LHCN-M2 (cell line): ENCODE measurements at places on chromosomes 13 and 19. TPM values are rescaled to one million over a fixed set of nuclear protein-coding genes. Genes with fewer than 3 reads are reported as not detected.

DNA sequence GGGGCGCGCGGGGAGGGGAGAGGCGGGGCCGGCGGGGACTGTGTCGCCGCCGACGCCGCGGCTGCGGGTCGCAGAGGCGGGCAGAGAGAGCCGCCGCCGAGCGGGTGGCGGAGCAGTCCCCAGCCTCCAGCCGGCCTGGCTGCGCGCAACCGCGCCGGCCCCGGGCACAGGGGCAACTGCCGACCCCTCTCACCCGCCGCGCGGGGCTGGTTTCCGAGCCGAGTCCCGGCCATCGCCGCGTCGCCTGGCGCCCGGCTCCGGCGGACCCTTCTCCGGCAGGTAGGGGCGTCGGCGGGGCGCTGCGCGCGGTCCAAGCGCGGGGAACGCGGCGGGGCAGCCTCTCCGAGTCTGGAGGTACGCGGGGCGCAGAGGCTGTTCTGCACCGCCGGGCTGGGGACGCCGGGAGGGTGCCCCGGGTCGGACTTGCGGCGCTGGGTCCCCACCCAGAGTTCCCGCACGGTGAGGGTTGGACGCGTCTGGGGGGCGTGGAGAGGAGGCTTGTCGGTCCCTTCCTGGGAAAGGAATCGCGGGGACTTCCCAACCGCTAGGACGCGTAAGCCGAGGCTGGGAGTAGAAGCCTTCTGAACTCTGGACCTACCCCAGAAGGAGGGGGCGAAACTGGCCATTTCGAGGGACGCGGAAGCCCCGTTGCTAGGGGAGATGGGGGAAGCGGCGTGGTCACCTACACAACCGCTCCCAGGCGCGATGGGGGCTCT is 133.6 kb upstream of the MYO16 start:
- no peak for DNase-seq

VAV1 gene
- total RNA-seq = not detected in 2 replicates

GRCh38 chr13:75055296-75055695 is 426.7 kb downstream of the TBC1D4 start:
- no peak for DNase-seq

SIGLEC8 gene
- not detected in 2 replicates for total RNA-seq

GPR4 gene
- not detected in 2 replicates for total RNA-seq

DNA sequence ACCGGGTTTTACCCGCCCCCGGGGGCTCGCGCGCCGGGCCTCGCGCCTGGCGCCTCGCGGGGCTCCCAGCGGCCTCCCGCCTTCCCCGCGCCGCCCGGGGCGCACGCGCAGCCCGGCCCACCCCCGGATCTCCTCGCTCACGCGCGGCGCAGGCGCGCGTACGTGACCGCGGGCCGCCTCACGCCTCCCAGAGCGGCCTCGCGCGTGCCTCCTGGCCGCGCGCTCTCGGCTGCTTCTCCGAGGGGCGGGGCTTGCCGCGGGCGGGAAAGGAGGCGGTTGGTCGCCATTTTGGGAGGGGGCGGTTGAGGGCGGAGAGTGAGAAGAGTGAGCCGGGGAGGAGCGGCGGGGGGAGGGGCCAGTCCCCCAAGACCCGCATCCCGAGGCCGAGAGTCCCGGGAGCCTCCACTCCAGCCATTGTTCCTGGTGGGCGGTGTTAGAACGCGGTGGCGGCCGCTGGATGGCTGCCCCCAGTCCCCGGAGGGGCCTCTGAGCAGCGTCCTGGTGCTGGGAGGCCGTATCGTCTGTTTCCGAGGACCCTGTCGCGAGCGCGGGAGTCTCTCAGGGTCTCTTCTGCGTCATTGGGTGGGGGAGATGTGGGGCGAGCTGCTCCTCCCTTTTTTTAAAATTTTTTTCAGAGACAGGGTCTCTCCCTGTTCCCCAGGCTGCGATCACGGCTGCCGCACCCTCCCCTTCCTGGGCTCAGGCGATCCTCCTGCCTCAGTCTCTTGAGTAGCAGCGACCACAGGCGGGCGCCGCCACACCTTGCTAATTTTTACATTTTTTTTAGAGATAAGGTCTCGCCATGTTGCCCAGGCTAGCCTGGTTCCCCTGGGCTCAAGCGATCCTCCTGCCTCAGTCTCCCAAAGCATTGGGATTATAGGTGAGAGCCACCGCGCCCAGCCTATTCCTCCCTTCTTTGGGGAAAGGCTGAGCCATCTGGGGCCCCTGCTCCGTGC is at the start of gene ZNF541:
TSS of gene ZNF541 (minus strand) at position 78 of the 956 bp plus-strand sequence. CDS start 17,292 bp downstream, outside the sequence.
- no peak for DNase-seq

GRCh38 chr13:25371158-25371874 is 458 bp upstream of the ATP8A2 start:
- DNase-seq = no peak

DNA sequence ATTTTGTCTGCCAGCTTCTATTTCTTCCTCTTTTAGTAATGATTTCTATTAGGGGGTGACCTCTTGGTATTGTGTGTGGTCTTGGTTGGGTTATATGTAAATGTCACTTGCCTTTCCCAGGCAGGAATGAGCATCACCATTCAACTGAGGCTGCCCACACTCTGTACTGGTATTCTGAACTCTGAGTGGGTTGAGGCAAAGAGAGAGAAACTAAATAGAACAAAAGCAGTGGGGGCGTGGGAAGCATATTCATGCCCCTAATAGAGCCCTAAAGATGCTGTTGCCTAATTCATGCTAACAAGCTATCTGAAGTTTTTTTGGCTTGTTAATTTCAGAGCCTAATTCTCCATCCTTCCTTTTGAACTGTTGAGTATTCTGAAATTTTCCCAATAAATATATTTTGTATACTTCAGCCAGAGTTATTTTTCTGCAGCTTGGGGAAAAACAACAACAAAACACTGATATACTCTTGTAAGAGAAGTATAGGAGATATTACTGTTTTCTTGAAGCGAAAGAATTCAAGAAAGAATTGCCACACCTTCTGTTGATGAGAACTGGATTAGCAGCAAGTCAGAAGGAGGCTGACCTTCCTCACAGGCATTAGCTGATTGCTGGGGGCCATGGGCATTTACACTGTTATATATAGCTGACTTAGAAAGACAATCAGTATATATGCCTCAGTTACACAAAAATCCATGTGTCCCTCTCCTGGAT is 315.8 kb upstream of the KLF12 start:
- DNase-seq = no peak

CRB3 gene
- not detected in 2 replicates for total RNA-seq

DNA sequence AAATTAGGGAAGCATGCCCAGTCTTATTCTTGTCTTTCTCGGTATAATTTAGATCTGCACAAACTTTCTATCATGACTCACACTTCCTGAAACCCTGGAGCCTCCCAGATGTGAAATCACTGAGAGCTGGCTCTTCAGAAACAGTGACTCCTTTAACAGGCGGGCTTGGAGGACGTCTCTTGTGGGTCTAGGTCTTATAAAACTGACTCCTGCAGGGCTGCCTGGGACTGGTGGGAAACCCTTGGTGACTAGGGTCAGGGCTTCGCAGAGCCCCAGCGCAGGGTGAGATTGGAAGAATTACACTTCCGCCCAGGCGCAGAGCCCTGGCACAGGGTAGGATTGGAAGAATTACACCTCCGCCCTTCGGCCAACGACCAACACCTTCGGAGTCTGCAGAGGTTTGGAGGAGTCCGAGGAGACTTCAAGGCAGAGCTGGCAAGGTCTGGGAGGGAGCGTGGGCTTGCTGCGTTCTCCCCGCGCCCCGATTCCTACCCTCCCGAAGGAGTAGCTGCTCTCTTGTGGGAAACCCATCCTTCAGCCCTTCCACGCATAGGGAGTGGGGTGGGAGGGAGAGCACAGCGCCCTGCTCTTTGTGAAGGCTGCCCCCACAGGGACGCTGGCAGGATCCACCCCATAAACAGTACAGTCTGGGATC is 43.4 kb upstream of the MAP3K10 start:
- peak; percentile 59 for DNase-seq

OR7E24 gene
- total RNA-seq = not detected in 2 replicates

GRCh38 chr13:32629313-32629712 is 43.1 kb downstream of the PDS5B start:
- DNase-seq = no peak

FUT2 gene
- total RNA-seq = not detected in 2 replicates

CACTIN gene
- 32.3 and 35.8 TPM in 2 replicates for total RNA-seq

ZFP36 gene
- 9.3 and 15.0 TPM in 2 replicates for total RNA-seq

BRME1 gene
- total RNA-seq = 1.1 and 1.7 TPM in 2 replicates

- peak; percentile 55 for DNase-seq
These were observed 494.8 kb downstream of the TBC1D4 start for GRCh38 chr13:74987124-74987690.

- DNase-seq = no peak
These were observed 586 bp downstream of the MRI1 start for GRCh38 chr19:13764821-13765394.

SPTBN4 gene
- total RNA-seq = 0.34 and 0.38 TPM in 2 replicates

CCDC61 gene
- 9.4 and 13.2 TPM in 2 replicates for total RNA-seq

GRCh38 chr13:39565036-39565949 is 37.7 kb downstream of the LHFPL6 start:
- DNase-seq = peak; percentile 92

DNA sequence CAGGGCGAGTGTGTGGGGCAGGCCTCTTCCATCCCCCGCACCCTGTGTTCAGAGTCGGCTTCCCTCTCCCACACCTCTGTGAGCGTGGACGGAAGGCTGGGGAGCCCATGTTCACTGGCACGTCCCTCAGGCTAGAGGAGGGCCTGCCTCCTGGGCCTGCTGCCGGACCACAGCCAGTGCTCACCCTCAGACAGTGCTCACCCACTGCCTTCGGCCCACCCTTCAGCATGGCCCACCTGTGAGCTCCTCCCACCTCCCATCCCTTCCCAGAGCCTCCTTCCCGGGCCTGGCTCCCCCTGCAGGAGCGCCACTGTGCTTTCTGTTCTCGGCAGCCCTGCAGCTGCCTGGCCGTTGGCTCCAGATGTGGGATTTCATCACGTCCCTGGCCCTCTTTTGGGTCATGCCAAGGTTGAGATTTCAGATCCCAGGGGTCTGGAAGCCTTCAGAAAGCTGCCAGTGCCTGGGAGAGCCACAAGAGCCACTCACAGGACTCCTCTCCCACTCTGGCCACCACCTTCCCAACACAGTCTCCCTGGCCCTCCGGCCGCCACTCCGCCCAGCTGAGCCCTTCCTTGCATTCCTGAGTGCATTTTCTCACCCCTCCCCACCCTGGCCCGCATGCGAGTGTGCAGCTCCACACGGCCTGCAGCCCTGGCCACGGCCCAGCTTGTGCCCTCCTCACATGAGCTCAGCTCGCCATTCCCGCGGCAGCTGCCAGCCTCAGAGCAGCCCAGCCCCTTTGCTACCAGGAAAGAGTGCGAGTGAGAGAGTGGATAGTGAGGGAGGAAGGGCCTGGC is 25.3 kb downstream of the CAPN12 start:
- DNase-seq = peak; percentile 94

DNA sequence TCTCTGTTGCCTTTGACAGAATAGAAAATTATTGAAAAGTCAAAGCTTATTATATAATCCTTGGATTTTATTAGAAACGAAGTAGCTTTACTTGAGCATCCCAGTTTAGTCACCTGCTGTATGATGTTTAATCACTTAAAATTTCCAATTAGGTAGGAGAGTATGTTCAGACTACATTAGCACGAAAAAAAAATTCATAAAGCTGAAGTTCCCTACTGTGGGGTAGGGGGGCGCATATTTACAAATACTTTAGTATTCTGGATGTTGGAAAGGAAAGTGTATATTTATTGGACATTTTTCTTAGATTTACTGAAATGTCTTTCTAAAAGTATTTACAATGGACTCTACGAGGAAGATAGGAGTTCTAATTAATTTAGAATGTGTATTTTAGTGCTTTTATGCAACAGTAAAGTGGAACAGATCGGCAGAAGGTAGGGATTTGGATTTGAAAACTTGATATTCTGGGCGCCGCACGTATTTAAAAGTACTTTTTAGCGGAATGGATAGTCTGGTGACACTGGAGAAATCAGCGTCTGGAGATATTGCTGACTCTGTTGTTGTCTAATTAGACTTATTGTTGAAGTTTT is 1.9 kb downstream of the CDK8 start:
- peak; percentile 29 for DNase-seq

GRCh38 chr19:10712045-10712444 is 5.8 kb upstream of the DNM2 start:
- no peak for DNase-seq

OLFM4 gene
- not detected in 2 replicates for total RNA-seq

- no peak for DNase-seq
These were observed 12.5 kb downstream of the AP1M1 start for GRCh38 chr19:16210168-16210567.

- peak; percentile 97 for DNase-seq
These were observed 293.6 kb downstream of the DNAJC15 start for GRCh38 chr13:43316946-43317353.

TEX26 gene
- total RNA-seq = not detected in 2 replicates

GRCh38 chr13:42109957-42110356 is 61.5 kb downstream of the DGKH start:
- no peak for DNase-seq

DNA sequence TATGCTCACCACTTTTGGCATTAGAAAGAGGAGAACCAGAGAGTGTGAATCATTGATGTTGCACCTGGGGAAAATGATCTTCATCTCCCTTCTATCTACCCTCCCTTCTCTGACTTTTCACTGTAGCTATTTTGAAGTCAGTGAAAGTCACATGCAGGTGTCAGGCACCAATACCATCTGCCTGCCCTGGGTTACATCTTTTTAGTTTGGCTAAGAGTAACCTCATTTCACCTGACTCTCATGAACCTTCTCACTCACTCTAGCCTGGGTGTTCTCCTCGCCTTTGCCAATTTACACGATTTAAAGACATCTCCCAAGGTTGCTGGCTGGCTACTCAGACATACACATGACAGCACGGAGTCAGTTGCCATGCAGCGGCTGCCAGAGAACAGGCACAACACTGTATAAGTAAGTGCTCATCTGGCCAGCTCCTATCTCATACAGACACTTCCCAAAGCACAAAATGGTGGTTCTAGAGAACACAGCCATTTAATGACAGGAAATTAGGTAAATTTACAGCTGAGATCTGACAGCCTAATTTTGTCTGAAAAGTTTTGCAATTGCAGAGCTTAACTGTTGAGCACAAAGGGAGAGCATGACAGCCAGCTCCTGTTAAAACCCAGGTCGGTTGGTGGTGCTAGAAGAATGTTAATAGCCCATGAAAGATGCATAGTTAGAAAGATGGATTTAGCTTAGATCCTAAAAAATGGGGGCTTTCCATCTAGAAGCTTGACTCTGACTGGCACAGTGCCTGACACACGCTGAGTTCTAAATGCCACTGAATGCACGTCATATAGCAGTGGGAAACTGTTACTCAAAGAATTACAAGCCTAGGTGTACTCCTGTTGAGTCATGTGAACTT is 32.5 kb downstream of the LCP1 start:
- no peak for DNase-seq

DNA sequence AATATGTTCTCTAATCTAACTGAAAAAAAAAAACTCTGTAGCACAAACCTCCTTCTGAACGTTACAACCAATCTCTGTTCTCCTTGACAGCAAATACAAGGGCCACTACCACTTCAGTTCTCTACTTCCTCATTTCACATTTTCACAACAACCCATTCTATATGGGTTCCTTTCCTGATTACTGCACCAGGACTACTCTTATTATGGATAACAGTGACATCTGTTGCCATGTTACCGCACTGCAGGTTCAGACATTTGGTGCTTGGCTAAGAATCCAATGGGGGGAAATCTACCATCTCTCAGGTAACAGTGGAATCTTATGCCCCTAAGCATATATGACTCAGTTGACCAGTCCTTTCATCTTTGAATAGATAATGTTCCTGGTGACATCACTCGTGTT is 11.6 kb upstream of the FPR3 start:
- DNase-seq = peak; percentile 56
